ENCODE measurements at places on chromosomes 5 and 9.

GRCh38 chr5:163915481-163915961, 410.1 kb downstream of the MAT2B start:
- peak; percentile 2 for DNase-seq

DNA sequence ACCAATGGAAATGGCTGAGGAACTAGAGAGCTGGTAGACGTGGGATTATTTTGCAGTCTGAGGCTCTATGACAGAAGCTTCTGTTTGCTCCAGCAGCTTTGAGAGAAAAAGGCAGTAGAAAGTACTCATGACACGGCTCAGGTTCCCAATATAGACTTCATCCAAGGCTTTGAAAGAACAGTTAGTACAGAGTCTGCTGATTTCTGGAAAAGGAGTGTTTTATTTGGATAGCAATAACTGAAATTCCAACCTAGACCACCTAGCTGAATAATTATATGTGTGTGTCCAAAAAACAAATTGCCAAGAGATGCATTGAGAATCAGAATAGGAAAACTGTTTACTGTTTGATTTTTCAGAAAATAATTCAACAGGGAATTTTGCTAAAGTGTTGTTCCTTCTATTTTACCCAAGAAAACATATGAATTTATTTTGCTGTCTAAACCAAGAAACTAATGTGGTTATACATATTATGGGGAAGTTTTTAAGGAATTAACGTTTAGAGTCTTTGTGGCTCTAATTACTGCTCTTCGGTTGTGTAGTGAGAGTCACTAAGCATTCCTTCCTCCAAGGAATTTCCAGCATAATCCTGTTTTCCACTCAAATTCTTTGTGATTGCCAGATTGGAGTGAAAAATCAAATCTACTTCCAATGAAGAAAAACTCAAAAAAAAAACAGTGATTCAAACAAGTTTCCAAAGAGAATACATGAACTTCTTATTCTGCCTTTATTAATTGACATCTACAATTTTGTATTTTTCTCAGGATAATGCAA, 18.1 kb upstream of the MTX3 start:
- DNase-seq: no peak

DNA sequence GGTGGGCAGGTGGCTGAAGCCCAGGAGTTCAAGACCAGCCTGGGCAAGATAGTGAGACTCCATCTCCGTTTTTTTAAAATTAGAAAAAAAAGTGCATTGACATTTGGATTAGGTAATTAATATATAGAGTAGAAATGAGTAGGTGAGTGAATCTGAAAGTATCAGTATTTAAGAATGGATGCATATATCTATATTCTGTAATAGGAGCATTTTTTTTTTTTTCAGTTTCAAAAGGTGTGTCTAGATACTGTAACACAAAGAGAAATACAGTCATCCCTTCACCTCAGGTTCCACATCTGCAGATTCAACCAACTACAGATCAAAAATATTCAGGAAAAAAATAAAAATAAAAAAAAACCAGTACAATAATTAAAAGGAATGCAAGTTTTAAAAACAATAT, 50.8 kb downstream of the RBM27 start:
- DNase-seq: no peak

DNA sequence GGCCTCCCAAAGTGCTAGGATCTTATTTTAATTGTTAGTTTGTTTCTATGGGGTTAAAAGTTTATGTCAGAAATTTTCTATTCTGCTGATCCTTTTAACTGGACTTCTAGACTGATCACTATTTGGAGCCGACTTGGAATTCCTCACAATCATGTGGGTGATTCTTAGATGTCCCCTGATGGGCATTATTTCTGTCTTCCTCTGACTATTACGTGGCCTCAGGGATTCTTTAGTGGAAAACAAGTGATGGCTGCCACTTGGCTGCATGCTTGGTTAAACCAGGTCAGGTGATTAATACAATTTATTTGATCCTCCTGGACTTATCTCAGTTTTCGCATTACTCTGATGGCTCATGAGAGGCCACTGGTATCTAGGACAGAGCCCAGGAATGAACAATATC, 32.2 kb upstream of the OR2S2 start:
- DNase-seq: no peak

- no peak for DNase-seq
These were observed 96.9 kb downstream of the MED27 start for GRCh38 chr9:131982671-131983239.

DNA sequence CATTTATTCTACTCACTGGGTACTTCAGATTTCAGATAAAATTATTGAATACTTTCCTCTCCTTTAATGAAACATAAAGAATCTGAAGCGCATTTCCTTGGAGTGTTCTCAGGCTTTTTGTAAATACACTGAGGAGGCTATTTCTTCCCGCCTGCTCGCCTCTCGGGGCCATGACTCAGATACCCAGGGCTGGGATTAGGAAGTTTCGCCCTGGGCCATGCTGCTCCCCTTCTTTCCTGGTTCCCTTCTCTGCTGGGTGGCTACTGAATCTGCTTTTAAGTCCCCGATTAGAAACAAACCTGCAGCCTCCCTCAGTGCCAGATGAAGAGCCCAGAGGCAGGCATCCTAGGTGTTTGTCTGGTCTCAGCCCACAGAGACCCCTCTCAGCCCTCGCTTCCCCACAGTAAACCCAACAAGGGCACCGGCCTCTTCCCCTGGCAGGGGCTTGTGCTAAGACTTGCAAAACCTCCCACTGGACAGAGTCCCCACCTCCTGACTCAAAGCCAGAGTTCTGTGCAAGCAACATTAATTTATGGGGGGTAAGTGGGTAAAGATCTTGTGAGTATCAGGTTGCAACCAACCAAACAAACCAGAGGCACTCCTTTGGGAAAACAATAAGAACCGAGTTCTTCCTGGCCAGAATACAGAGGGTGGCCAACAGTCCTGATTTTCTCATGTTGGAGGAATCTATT, 30.7 kb upstream of the IRX1 start:
- no peak for DNase-seq

DNA sequence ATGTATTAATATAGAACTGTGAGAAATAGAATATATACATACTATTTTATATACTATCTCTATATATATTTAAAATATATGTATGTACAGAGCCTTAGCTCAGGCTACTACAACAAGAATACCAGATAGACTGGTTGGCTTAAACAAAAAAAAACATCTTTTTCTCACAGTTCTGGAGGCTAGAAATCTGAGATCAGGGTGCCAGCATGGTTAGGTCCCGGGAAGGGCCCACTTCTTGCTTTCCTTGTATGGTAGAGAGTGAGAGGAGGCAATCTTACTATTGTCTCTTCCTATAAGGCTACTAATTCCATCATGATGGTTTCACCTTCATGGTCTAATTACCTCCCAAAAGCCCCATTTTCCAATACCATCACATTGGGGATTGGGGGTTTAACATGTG, 613.0 kb downstream of the ZNF608 start:
- DNase-seq: no peak

DNA sequence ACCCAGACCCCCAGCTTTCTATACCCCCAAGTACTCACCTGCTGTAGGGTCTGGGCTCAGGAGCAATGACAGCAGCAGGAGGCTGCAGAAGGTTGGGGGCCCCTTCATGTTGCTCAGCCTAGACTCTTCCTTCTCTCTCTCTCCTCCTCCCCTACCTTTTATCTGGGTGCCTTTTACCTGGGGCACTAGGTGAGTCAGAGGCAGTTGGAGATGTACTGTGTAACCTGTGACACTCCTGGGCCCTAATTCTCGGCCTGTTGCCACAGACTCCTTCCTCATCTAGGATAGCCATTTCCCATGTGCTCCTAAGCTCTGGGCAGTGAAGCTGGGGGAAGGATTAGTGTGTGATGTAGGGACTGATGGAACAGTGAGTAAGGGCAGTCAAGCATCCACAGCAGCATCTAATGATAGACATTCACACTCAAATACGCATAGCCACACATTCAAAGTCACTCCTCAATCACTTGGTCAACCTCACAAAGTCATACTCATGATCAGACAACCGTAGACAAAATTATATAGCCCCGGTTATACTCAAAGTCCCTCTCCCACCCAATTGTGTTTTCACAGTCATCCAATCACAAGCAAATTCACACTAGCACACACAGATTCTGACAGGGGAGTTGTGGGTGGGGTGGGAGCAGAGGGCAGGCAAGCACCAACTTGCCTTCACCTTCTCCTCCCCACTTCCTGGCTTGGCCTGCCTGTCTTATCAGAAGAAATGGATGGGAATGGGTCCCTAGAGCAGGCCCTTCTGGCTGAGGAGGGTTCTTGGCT, at the start of gene CCL27:
CCL27 (minus strand) TSS at position 132 of the 777 bp plus-strand sequence; CDS start at position 108, 24 bp downstream.
- no peak for DNase-seq

DNA sequence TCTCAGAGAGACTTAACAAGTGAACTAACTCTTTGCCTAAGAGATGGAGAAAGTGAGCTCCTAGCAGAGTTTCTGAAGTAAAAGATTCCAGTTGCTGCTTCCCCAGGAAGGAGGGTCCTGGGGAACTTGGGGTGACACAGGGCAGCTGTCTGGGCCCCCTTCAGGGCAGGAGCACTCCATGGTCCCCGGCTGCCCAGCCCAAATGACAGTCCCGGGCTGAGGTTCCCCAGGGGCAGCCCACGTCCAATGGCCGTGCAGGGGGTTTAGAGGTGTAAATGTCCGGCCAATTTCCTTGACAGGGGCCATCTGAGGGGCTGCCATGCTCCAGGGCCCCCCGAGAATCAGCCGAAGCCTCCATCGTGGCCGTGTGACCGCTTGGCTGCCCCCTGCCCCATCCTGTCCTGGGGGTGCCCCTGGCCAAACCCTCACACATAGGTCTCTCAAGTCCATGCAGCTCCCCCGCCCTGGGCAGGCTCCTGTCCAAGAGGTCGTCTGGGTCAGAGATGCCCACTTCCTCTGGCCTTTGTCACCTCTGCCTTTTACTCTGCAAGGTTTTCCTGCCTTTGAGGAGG, 5.5 kb upstream of the PPP1R26 start:
- DNase-seq: no peak

GRCh38 chr9:2319421-2319820, 302.2 kb upstream of the VLDLR start:
- DNase-seq: no peak

- no peak for DNase-seq
These were observed 4.6 kb upstream of the CERCAM start for GRCh38 chr9:128416014-128416413.

DNA sequence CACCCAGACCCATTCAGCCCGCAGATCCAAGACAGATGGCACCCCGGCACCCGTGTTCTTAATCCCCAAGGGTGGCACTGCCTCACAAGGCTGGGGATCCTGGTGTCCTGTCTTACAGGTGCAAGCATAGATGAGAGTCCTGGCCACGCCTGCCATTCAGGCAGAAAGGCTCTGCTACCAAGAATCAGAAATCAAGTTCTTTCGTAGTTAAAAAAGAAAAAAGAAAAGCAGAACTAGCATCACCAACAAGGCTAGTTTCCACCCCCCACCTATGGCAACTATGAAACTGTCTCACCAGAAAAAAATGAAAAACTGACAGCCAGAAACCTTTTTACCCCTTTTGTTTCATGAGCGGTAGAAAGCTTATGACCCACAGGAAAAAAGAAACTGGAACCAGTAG, 170.4 kb downstream of the SYK start:
- no peak for DNase-seq

DNA sequence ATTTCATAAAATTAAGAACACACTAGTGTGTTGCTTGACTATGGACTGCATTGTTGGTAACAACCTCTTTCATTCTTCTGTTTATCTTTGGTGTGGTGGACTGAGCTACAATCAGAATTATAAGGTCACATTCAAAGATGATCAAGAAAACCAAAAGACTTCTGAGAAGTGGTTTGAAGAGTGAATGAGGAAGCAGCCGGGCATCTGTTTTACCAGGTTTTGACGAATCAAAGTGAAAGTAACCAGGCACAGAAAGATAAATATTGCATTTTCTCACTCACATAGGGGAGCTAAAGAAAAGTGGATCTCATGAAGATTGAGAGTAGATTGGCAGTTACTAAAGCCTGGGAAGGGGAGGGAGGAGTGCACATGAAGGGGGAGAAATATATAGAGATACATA, 589.1 kb downstream of the ZNF608 start:
- DNase-seq: no peak

DNA sequence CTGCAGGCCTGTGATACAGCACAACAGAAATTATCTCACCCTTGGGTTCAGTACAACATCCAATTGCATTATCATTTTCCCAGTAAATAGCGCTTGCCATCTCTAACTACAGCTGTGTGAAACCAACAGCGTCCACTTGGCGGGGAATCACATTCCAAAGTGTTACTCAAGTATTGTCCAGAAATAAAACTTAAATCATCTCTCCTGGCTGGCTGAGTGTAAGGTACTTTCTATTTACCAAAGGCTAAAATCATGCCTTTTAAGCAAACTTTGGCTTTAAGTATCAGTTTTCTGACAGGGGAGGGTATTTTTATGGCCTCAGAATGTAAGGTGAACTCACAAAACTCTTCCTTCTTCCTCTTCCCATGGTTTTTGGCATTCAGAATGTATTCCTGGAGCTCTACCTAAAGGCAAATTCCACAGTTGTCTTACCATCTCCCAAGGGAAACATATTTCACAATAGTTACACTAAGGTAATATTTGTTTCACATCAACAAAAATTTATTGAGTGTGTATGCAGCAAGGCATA, 205.6 kb upstream of the MPDZ start:
- DNase-seq: no peak

DNA sequence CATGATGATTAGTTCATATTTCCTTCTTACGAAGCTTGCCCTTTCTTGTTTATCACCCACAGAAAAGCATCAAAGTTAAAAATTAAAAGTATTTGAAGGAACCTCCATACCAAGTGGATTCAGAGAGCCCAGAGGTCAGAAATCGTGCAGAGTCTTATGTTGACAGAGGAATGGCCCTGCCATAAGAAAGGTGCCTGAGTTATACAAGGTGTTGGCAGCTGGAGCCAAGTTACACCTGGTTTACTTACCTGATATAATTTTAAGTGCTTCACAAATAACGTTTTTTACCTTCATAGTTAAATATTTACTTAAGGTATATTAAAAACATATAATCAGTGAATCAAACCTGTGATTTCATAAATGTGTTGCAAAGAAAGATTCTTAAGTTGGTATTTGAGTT, 42.3 kb upstream of the DHFR start:
- no peak for DNase-seq

- no peak for DNase-seq
These were observed 34.6 kb downstream of the ZSWIM6 start for GRCh38 chr5:61366497-61367240.

DNA sequence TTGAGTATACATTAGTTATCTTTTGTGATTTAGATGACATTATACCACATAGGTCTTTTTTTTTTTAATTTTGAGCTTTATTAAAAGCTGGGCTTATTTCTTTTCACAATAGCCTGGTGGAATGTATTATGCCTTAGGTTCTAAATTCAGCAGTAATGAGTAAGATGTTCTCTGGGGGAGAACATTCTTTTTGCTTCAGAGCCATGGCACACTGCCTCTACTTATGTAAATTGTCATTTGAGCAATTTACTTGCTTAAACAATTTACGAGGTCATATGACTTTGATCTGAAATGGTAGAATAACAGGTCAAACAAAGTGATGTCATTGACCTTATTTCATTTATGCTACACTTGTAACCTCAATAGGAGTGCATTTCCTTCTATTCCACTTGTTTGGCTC, 154.2 kb downstream of the FOCAD start:
- DNase-seq: no peak
